ENCODE measurements at places on chromosomes 12 and 14.

DNA sequence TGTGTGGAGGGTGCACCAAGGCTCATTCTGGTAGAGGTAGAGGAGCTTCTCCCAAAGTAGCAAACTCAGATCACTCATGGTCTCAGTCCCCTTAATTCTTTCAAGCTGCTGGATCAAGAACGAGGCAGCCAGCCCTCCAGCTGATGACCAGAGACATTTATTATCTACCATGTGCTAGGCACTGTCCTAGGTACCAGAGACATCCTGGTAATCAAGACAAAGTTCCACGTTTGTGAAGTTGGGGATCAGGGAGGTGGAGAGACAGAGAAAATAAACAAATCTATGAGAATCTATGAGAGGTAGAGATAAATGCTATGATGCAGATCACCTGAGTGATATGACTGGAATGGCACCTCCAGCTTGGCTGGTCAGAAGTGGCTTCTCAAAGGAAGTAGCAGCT, 130.2 kb downstream of the CRADD start:
- no peak for DNase-seq

- DNase-seq, result peak; percentile 71
These were observed 525 bp downstream of the RNU6-8 start for GRCh38 chr14:32202491-32202997.

DNA sequence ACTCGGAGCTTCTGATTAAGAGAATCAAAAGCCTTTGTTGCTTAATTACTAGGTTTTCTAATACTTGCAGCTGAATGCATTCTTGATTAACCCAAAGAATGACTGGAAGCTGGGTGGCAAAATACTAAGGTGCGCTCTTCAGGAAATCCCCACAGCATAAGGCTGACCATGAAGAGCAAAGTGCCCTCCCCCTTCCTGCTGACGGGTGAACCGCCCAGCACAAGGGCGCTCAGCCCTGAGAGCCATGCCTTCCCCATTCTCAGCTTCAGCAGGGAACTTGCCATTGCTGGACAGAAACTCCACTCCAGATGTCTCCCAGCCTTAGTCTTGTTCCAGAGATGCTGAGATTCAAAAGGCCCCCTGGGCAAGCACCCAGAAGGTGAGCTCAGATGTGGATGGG, 27.2 kb upstream of the FBRSL1 start:
- DNase-seq, result no peak

DNA sequence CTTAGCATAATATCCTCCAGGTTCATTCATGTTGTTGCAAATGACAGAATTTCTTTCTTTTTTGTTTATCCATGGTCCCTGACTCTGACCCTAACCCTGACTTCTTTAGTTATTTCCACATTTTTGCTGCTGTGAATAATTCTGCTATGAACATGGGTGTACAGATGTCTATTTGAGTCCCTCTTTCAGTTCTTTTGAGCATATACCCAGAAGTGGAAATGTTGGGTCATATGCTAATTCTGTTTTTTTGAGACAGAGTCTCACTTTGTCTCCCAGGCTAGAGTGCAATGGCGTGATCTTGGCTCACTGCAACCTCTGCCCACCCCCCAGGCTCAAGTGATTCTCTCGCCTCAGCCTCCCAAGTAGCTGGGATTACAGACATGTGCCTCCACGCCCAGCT, 33.1 kb downstream of the KNTC1 start:
- no peak for DNase-seq

- DNase-seq, result no peak
These were observed 74.3 kb downstream of the PPM1A start for GRCh38 chr14:60323199-60323896.

DNA sequence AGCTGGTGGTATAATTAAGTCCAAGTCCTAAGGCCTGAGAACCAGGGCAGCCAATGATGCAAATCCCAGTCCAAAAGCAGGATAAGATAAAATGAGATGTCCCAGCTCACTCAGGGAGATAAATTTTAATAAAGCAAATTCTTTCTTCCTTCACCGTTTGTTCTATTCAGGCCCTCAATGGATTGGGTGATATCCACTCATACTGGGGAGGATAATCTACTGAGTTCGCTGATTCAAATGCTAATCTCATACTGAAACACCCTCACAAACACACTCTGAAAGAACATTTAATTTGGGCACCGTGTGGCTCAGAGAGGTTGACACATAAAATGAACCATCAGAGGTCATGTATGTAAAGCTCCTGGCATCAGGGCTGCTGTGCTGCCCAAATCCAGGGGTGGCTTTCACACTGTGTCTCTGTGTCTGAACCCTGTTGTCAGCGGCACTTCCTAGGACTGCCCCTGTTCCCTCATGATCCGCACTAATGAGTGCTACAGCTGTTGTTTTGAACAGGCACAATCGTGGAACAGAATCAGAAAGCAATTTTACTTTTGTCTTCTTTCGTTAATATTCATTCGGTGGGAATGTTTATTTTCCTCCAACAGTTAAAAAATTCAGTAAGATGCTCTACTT, 428.5 kb upstream of the FBXO33 start:
- no peak for DNase-seq

GRCh38 chr12:73731658-73732057, 806.0 kb upstream of the ATXN7L3B start:
- DNase-seq, result no peak

DNA sequence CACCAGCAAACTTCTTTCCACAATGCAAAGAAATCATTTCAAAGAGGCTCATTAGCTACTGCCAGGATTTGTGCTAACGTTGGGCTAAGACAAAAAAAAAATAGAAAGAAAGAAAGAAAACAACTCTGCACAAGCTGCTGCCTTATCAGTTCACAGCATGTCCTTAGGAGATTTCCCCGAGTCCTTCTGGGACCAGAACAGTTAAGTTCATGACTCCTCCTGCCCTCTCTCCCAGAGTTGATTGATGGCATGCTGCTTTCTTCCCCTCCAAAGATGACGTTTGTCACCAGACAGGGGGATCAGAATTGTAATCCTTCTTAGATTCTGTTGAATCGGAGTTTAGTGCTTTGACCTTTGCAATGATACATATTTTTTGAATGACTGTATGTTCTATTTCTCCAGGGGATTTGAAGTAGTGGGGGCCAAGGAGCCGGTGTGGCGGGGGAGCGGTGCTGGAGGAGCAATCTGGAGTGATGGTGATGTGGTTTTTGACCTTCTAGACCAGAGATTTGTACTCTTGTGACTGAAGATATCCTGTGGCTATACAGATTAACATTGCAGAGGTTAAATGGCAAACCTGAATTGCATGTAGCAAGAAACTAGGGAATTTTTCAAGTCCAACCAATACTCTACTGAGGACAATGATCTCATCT, 409.2 kb upstream of the TMPO start:
- DNase-seq, result no peak

- DNase-seq, result peak; percentile 29
These were observed 23.7 kb upstream of the DHRS4 start for GRCh38 chr14:23929822-23930294.

GRCh38 chr14:67516676-67517075, 16.4 kb upstream of the PLEKHH1 start:
- no peak for DNase-seq

GRCh38 chr12:31931796-31932715, 27.2 kb upstream of the RESF1 start:
- DNase-seq, result no peak
